ENCODE measurements at places on chromosomes 12 and 14.

DNA sequence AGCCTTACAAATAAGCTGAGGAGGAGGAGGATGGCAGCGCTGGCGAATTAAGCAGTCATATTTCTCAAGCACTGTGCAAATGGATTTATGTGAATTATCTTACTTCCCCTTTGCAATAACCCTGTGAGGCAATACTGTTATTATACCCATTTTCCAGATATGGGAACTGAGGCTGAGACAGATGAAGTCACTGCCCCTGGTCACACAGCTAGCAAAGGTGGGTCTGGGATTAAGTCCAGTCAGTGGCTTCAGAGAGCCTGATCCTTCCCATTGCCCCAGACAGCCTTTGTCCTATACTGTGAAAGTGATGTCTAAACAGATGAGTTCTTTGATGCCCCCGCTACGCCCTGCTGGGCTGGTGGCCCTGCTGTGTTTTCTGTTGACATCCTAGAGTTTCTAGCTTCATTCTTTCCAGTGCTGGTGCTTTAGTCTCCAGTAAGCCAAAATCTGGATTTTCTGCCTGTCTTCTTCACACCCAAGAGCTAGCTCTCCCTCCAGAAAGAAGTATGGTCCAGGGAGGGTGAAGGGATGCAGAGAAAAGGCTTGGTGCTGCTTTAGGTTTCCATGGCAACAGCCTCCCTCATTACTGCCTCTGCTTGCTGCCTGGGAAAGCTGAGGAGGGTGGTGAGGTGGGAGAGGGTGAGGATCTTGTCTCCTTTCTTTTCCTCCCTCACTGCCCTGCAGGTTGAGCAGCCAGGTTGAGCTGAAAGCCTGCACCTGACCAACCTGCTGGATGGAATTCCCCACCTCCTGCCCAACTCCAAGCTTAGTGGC lies 30.7 kb downstream of the TMEM63C start:
- no peak for DNase-seq

DNA sequence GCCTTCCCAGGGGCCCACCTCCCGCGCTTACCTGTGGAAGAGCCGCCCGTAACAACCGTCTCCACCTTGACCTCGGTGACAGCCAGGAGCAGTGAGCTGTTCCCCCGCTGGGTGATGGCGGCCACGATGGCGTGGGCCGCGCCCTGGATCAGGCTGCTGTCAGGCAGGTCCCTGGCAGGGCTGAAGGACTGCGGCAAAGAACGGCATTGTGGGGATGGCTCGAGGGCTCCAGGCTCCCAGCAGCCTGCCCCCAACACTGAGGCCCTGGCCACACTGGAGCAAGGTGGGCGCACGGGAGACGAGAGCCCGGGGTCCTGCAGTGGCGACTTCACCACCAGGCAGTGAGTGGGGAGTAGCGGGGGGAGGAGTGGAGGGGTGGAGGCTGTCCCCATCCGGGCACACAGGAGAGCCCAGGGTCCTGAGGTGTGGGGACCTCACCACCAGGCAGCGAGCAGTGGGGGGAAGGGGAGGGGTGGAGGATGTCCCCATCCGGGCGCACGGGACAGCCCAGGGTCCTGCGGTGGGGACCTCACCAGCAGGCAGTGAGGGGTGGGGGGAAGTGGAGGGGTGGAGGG lies 25.0 kb downstream of the JAG2 start:
- peak; percentile 6 for DNase-seq

GRCh38 chr14:61479746-61480502 lies 158.5 kb downstream of the PRKCH start:
- no peak for DNase-seq

DNA sequence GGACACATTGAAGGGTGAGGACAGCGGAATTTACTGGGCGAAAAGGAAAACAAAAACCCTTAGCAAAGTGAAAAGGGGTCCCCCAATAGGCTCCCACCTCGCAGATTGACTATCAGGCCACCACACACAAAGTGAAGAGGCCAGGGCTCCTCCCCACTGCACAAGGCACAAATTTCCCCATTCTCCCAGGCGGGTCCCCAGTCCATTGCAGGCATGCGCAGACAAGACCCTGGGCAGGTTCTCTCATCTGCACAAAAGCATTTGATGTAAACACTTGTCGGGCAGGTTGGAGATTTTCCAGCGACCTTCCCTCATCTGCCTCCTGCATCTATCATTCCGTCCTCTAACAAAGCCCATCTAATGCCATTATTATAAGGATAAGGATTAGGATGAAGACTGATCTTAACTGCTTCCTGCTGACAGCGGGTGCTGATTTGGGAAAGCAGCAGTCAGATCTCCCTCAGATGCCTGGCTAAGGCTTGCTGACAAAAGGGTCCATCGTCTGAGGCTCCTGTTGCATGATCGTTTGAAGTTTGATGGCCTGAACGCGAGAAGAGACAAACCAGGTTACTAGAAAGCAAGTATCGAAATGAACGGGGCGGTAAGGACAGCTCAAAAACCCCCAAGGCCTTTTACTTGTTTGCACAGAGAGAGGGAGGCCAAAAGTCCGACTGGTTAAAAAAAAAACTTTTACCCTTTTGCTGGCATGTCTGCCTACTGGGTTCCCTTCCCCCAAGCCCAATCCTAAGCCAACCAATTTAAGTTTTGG lies 14.4 kb downstream of the ASCL4 start:
- no peak for DNase-seq

DNA sequence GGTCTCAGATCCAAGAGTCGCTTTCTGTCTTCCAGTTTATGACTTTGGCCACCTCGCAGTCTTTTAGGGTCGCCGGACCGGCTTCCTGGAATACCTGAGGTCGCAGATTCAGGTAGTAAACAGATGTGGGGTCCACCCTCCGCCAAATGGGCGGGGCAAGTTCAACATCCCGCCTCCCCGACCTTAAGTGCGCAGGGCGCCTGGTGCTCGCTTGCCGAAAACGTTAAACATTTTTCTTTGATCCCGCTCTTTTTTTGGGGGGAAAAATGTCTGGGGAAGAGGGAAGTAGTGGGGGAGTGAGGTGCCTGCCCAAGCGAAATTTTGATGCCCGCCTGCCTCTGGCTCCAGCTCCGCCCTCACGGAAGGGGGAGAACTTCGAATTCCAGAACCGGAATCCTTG lies 73.9 kb upstream of the TBX5 start:
- no peak for DNase-seq

Data from BE2C (cell line).